ENCODE measurements at places on chromosomes 11 and 22. TPM values are rescaled to one million over a fixed set of nuclear protein-coding genes. Genes with fewer than 3 reads are reported as not detected.

The TRIM48 gene
- not detected for total RNA-seq

The LDLRAD3 gene
- total RNA-seq: 12.9 TPM

The POTEH gene
- total RNA-seq: not detected

The SAA1 gene
- not detected for total RNA-seq

The MCM5 gene
- total RNA-seq: 266 TPM

The OR51B2 gene
- not detected for total RNA-seq

Data from H7 (cell line).